AG04449 (cell line): ENCODE measurements at places on chromosomes 7 and 10.

- no peak for DNase-seq
Measured at GRCh38 chr7:133167300-133167699, 85.4 kb upstream of the CHCHD3 start.

- no peak for DNase-seq
Measured at GRCh38 chr10:91567815-91568214, 65.1 kb downstream of the PPP1R3C start.

GRCh38 chr7:48114115-48114514, 25.1 kb downstream of the UPP1 start:
- DNase-seq: no peak

DNA sequence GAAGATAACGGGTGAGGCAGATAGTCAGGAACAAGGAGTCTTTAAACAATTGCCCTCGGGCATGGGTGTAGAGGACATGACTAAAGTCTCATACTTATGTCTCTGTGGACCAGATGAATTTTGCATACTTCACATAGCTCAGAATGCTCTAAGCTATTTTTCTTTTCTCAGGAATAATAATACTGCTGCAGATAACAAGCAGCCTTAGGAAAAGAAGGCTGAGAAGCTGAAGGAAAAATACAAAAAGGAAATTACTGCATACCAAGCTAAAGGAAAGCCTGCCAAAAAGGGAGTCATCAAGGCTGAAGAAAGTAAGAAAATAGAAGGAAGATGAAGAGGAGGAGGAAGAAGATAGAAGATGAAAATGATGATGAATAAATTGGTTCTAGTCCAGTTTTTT, 13.4 kb upstream of the ERCC6 start:
- DNase-seq: peak; percentile 80

GRCh38 chr10:124403548-124403947, 15.2 kb downstream of the OAT start:
- peak; percentile 36 for DNase-seq

DNA sequence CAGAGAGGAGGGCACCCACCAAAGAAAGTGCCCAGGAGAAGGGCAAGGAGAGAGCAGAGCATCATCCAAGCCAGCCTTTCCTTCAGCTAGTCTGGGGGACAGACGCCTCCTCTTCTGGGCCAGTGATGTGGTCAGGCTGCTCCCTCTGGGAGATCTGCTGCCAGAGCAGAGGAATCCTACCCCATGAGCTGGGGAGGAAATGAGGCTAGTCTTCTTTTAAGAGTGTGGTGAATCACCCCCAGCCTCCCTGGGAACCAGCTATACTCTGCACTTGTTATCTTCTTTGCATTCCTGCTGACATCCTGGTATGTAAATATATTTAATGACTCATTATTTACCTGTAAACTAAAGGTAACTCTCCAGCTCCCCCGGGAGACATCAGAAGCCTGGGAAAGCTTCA, 41.6 kb upstream of the EPHB6 start:
- DNase-seq: peak; percentile 59

- DNase-seq: peak; percentile 26
Measured at GRCh38 chr7:77538281-77539212, 1.5 kb downstream of the PTPN12 start.

DNA sequence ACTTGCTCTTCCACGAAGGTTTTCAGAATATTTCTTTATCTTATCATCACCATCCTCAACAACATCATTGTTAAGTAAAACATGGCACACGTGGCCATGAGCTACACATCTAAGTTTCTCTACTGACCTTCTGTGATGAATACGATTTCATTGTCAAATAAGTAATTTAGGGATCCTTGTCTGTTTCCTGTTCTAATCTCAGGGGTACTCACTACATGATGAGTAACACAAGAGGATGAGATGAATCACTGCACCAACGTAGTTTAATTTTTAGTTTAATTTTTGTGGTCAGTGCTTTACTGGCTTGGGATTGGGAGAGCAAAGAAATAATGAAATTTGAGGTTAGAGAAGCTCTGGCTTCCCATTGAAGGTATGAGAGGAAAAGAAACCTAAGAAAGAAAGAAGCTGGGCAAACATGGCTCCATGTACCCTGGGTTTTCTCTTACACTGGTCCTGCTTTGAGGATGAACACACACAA, 461.9 kb upstream of the KLF6 start:
- DNase-seq: peak; percentile 94

DNA sequence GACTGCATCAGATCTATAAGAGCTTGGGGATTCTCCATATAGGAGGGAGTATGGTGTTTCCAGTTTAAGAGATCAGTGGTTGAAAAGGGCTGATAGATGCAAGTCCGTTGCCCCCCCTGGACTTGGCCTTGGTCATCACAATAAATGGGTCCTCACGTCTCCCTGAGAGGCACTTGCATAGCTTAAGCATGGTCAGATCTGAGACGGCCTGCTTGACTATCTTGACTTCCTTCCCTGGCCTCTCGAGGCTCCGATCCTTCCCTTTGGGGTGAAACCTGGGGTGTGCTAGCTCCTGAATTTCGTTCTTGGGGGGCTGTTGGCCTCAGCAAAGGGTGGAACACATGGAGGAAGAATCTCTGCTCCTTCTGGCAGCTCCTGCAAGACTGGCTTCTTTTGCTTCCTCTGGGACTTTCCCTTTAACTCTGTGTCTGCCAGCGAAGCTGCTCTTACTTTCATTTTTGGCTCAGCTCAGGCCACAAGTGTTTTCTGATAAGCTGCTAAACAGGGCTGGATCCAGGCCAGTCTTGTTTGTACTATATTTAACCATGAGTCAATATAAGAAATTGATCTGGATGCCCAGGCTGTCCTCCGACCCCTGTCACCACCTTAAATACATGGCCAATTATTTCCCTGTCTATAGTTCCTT, 11.2 kb upstream of the ZNF485 start:
- no peak for DNase-seq

DNA sequence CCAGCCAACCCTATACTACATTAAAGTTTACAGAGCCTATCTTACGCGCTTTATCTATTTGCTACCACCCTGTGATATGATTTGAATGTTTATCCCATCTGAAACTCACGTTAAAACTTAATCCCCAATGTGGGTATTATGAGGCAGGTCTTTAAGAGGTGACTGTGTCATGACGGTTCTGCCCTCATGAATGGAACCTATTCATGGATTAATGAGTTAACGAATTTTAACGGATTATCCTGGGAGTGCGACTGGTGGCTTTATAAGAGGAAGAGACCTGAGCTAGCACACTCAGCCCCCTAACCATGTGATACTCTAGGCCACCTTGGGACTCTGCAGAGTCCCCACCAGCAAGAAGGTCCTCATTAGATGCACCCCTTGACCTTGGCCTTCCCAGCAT, 37.8 kb downstream of the SRPK2 start:
- DNase-seq: no peak

- no peak for DNase-seq
Measured at GRCh38 chr7:63900394-63901203, 98.0 kb upstream of the ZNF722 start.

DNA sequence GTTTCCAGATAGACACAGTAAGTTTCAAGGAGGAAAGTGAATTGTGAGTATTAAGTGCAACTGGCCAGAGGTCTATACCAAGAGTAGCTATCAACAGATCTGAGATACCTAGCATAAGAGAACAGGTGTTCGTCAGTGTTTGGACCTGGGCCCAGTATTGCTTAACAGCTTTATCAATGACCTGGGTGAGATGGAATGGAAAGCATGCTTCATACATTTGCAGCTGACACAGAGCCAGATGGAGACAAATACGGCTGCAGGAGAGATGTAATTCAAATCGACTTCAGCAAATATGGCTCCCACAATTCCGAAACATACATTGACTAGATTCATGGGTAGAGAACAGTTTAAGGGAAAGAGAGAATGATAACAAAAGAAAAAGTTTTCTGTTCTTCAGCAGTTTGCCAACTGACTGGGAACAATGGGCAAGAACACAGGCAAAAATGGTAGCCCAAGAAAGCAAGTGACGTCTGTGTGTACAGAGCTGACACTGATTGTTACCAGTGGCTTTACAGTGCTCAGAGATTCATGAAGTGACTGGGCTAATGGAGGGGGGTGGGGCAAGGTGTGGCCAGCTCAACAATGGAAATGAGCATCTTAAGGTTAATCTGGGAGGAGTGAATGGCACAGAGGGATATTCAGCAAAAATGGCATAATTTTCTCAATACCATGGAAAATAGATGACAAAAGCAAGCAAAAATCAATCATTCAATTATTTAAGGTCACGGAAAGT, 28.0 kb upstream of the COBL start:
- no peak for DNase-seq

- DNase-seq: no peak
Measured at GRCh38 chr7:80110376-80110775, 24.3 kb upstream of the GNAI1 start.

- DNase-seq: no peak
Measured at GRCh38 chr7:98295467-98296192, 14.1 kb downstream of the BRI3 start.

DNA sequence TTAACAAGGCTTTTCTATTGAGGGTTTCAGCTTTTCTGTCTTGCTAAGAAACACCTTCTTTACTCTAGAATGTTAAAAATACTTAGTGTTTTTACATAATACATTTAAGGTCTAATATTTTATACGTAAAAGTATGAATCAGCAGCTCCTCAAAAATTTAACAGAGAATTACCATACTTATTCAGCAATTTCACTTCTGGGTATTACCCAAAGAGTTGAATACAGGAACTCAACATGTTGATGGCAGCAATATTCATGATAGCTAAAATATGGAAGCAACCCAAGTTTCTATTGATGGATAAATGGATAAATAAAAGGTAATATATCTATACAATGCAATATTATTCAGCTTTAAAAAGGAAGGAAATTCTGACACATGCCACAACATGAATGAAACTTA, 9.7 kb upstream of the OR13A1 start:
- DNase-seq: no peak

DNA sequence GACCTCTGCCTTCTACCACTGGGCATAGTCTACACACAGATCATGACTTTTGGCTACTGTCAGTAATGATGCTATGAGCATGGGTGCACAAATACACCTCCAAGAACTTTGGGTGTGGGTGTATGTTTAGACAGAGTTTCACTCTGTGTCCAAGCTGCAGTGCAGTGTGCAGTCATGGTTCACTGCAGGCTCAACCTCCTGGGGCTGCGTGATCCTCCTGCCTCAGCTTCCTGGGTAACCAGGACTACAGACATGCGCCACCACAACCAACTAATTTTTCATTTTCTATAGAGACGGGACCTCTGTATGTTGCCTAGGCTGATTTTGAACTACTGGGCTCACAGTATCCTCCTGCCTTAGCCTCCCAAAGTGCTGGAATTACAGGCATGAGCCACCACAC, 194.4 kb downstream of the NSUN6 start:
- no peak for DNase-seq

DNA sequence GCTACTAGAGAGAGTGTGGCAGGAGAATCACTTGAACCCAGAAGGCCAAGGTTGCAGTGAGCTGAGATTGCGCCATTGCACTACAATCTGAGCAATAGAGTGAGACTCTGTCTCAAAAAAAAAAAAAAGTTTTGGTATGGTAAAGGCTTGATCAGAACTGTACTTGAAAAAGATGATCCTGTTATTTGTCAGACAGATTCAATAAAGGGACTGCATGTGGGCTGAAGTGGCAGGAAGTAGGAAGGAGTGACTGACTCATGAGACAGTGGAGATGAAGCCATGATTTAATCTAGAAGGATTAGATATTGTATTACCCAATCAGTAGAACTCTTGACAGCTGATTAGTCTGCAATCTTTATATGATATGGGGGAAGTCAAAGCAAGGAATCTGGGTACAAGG, 2.7 kb upstream of the TMEM254 start:
- DNase-seq: no peak

GRCh38 chr10:86188326-86188725, 178.3 kb downstream of the GRID1 start:
- no peak for DNase-seq

- peak; percentile 47 for DNase-seq
Measured at GRCh38 chr7:139341776-139342226, 664 bp downstream of the FMC1 start.

DNA sequence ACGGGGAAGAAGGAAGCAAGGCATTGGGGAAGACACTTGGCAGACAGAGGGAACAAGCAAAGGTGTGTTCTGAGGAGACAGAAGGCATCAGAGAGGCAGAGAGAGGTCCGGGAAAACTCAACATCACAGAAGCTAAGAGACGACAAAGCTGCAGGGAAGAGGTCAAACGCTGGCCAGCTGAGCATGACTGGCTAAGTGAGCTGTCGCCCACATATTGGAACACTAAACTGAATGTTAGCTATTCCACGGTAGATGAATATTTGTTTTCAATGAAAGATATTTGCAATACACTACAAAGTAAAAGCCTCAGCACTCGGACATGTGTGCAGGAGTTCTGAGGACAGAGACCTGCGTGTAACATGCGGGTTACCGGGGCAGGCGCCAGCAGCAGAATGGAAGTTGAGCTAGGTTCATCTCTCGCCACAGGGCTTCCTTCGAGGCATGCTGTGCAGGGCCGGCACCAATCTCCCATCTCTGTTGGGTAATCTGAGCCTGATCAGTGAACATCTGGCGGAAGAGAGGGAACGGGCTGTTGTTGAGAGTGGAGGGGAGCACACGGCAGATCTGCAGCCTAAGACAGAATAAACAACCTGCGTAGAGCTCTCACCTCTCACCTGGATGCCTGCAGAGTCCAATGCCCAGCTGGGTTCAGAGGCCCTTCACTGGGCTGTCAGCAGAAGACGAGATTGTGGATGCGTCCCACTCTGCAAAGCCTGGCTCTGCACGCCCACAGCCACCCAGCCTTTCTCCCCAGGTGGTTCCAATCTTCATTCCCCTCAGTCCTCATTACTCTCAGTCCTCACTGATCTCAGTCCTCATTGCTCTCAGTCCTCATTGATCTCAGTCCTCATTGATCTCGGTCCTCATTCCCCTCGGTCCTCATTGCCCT, 35.9 kb downstream of the INSIG1 start:
- DNase-seq: no peak

DNA sequence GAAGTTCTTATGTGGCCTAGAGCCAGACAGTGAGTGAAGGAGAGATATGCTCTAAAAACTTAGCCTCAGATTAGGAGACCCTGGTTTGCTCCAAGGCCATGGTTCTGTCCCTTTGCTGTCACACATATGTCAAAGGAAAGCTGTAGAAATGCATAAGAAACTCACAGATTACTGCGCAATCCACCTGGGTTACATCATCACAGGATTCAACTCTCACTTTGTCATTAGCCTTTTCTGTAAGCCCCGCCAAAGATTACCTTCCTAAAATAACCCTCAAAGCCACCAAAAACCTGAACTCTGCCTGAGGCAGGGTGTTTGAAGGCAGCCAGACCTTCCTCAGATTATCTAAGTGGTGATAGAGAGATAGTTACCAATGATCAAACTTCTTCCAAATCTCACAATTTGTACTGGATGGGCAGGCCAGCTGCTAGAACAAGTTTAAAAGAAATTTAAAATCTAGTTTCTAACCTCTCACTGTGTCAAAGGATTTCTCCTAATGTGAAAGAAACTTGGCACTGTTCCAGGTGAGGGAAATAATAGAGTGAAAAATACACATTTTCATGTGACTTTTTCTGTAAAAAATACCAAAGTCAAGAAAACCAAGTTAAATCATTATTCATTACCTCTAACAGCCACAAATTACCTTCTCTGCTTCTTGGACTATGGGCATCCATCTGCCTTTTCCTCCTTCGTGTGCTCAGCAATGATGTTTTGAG, 567.2 kb downstream of the SUGCT start:
- no peak for DNase-seq
